ENCODE measurements at places on chromosomes 2 and 18.

- no peak for DNase-seq
These were observed 52.5 kb downstream of the CDCA7 start for GRCh38 chr2:173407176-173407575.

DNA sequence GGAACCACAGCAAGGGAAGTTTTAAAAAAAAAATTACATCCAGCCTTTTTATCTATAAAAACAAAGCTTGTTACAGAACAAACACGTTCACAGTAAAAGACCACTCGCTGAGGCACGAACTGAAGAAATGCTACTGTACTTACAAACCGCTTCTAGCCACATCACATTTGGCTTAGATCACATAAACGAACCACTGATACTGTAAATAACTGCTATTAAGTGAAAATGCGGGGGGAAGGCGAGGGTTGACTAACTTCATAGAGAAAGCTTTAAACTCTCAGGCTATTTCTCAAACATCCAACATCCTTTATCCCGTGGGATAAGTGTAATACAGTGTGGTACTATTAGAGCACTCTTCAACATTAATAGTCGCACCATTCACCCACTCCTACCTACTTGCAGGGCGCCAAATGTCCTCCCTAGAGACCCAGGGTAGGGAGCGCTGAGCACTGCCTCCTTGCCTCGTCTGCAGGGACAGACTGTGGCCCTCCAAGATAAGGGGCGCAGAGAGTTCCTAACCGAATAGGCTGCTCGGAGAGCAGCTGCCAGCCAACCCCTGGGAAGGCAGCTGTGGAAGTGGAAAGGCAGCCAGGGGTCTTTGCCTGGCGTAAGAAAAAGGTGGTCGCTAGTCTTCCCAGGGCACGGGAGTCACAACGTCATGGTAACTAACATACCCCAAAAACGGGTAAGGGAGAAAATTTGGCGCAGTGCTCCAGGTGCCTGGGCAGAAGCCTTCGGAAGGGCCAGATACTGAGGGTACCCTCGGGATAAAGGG, 854 bp downstream of the GPR155 start:
- peak; percentile 21 for DNase-seq

- DNase-seq, result no peak
These were observed 14.7 kb downstream of the CPLX4 start for GRCh38 chr18:59303656-59304195.

- DNase-seq, result no peak
These were observed 125.7 kb downstream of the UXS1 start for GRCh38 chr2:106068451-106068850.

DNA sequence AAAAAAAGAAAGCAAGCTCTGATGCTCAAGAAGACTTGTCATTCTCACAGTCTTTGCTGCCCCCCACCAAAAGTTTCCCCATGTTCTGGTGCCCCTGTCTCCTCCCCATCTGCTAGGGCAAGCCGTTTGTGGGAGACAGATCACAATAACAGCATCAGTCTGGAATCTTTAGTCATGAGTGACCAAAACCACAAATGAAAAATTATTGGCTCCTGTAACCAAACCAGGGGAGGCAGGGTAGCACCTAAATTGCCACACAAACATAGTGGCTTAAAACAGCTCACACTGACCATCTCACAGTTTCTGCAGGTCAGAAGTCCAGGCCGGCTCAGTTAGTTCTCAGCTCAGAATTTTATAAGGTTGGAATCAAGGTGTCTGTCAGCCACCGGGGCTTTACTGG, 9.1 kb upstream of the B3GNT7 start:
- DNase-seq, result no peak

- no peak for DNase-seq
These were observed 233.1 kb downstream of the RPIA start for GRCh38 chr2:88924533-88924932.

DNA sequence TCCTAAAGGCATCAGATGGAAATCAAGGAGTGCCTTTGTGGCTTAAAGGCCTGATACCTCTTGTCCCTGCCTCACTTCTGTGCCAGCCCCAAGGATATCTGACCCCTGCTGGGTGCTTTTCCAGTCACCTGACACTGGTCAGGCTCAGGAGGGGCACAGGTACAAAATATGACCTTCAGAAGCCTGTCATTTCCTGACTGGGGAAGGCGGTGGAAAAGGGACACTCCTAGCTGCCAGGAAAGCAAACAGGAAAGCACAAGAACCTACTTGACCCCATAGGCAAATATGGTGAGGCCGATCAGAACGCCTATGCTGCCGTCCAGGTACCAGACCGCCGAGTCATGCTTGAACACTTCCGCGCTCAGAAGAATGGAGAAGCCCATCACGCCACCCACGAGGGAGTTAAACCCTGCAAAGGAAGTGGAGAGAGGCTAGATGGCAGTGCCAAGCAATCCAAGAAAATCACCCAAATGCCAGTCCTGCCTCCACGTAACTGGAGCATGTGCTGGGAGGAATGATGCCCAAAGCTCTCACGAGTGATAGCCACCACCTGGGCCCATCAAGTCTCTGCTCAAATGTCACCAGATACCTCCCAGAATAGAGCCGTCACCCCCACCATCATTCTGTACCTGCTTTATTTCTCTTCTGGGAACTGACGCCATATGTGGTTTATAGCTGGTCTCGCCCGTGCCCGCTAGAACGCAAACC, 204.0 kb downstream of the MGAT5 start:
- DNase-seq, result no peak

GRCh38 chr2:215439980-215440512, 4.2 kb upstream of the FN1 start:
- no peak for DNase-seq

DNA sequence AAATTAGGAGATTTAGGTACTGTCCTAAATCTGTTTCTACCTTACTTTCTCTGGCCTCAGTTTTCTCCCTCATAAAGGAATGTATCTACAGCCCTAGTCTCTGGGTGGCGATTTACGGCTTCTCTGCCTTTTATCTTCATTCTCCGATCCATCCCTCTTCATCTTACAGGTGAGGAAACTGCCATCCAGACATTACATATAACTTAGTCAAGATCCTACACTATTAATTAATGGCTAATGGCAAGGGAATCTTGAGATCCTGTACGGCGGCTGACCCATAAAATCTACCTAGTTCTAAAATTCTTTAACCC, 386 bp upstream of the YIPF4 start:
- no peak for DNase-seq

GRCh38 chr2:181697126-181697525, 16.8 kb upstream of the NEUROD1 start:
- no peak for DNase-seq

- DNase-seq, result peak; percentile 42
These were observed 115.7 kb upstream of the SLC1A4 start for GRCh38 chr2:64873472-64873924.

DNA sequence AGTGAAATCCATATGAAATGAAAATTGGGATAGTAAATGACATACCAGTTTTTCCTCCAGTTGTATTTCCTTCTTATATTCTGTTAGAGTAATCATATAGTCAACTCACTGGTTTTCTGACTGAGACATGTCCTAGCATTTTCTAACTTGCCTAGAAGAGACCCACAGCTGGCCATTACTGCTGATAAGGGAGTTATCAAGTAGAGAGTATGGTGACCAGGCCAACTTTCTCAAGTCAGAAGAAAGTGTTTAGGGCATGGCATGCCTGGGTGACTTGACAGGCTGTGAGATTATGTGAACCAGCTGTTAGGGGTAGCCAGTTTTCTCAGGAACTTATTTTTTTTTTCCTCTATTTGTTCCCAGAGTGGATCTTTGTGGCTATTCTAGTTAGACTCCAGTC, 81.2 kb downstream of the GPD2 start:
- DNase-seq, result no peak

DNA sequence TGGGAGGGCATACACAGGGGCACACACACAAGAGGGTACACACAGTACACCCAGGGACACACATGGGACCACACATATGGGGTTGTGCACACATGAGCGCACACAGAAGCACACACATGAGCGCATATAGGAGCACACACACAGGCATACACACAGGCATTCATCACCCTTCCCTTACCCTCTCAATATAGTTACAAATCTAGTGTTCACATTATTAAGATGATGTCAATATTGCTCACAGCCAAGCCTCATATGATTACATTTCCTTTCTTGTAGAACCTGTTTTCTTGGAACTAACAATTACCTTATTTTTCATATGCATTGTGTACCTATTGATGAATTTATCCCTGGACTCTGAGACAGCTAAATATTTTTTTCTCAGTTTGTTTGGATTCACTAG, 156.7 kb downstream of the FHOD3 start:
- DNase-seq, result no peak

DNA sequence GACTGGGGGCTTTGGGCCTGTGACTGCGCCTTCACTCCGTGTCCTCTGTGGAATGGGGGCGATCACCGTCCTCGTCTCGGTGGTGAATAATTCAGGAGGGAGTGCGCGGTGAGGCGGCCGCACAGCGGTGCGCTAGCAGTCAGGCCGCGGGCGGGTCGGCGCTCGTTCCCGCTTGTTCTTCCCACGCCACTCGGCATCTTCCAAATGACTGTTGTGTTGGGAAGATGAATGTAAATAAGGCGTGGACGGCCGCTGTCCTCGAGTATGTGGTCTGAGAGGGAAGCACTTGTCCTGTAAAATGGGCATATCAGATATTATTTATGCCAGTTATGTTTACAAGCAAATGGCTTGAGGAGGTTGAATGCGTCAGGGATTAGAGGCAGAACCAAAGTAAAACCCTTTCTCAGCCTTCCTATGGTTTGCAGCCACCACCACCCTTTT, 608 bp upstream of the VPS4B start:
- no peak for DNase-seq

DNA sequence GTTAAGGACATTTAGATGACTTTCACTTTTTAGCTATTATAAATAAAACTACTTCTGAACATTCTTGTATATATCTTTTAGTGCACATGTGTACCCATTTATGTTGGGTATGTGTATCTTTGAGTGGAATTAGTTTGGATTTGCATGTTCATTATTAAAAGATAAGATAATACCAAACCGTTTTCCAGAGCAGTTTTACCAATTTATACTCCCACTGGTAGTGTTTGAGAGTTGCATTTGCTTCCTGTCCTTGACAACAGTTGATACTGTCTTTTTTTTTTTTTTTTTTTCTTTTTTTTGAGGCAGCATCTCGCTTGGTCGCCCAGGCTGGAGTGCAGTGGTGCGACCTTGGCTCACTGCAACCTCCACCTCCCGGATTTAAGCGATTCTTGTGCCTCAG, 23.3 kb downstream of the SLC30A6 start:
- no peak for DNase-seq

DNA sequence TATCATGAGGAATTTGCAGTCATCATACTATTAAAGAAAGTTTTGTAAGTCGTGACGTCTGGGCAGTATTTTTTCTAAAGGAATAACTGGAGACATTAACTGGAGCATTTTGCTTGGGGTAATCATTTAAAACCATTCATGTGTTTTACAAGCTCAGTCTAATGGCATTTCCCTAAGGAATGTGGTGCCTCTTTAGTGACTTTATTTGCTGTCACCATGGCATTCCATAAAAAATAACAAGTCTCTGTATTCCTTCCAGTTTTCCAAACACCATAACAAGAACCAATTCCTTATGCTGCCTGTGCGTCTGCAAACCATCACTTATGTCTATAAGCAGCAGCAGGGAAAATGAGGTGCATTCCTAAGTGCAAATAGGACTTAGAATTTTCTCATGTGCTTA, 82.8 kb downstream of the EPB41L3 start:
- DNase-seq, result no peak

GRCh38 chr2:238129166-238130010, 9.1 kb upstream of the KLHL30 start:
- no peak for DNase-seq

DNA sequence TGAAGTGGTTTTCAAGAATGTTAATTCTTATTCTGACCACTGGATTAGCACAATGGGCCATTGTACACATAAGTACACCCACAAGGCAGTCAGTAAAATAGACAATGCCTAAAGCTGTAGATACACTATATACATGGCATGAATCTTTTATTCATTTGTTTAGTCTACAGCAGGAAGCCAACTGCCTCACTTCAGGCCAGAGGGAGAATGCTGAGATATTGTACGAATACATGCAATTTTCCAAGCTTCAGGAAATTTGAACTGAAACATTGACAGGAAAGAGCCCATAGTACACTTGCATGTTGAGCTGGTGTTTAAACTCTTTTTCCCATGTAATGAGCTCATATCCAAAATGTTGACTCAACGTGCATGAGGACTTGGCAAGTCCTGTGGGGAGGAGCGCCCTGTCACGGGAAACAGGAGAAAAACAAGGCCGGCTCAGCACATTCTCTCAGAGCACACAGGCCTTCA, 111.6 kb upstream of the CYP1B1 start:
- no peak for DNase-seq

- DNase-seq, result no peak
These were observed 656.9 kb downstream of the TSN start for GRCh38 chr2:122412360-122412759.

- no peak for DNase-seq
These were observed 44.1 kb downstream of the GATA6 start for GRCh38 chr18:22213333-22213973.

- DNase-seq, result no peak
These were observed 30.8 kb upstream of the ACYP2 start for GRCh38 chr2:54084600-54084999.
